Effector memory CD4-positive, alpha-beta T cell (primary cell): ENCODE measurements at places on chromosomes 7 and 10.

DNA sequence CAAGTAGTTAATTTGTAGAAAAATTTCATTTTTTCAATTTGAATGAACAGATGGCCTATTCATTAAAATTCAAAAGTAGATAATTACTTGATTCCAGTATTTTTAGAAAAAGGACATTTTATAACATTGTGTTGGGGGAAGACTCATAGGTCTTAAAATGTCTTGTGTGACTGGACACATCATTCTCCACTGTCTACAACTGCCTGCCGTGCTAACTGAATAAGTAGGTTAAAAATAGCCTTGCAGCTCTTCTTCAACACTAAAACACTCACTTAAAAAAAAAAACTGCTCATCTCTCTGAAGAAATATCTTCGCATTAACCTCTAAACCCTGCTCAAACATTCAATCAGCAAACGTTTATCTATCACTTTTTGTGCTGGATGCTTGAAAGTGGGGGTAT, 253.8 kb downstream of the CSTF2T start:
- no peak for DNase-seq

- DNase-seq: no peak
These were observed 1.0 kb downstream of the UBTD1 start for GRCh38 chr10:97499561-97500296.

- no peak for DNase-seq
These were observed 419.2 kb upstream of the NFE2L3 start for GRCh38 chr7:25732766-25733217.

GRCh38 chr7:152675759-152676636, at the start of gene XRCC2:
Gene XRCC2, minus strand, starts transcription at chr7:152676141. Its CDS starts 62 bp downstream, at chr7:152676079.
- peak; percentile 89 for DNase-seq

DNA sequence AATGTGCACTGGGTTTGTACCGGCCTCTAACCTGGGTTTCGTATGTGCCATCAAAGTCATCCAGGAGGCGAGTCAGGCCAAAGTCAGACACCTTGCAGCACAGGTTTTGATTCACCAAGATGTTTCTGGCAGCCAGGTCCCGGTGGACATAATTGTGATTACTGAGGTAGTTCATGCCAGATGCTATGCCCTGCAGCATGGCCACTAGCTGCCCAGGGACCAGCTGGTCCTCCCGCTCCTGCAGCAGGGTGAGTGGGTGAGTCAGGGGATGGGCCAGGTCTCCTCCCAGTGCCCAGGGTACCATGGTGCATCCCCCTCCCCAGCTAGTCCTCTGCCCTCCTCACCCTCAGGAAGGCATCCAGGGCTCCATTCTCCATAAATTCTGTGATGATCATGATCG, 13.6 kb downstream of the ZYX start:
- DNase-seq: no peak

DNA sequence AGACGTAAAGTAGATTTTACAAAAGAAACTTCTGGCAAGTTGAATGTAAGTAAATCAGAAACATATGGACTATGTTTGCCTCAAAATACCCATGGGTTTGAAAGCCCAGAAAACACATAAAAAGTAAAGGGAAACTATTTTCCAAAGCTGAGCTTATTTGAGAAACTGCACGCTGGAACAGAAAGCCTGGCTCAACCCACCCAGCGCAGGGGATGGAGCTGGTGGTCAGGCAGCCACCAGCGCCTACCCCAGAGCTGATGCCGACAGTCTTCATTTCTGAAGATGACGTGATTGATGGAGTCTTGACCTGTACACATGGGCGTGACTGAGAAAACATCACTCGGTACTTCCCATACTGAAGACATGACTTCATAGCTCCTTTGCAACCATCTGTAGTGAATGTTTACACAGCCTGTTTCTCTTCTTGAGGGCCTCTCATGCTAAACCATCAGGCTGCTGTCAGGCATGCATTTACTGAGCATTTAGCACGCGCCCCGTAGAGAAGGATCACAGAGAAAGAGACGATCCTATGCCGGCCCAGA, 232.6 kb upstream of the AUTS2 start:
- DNase-seq: no peak

GRCh38 chr10:3169673-3170072, 2.9 kb downstream of the PITRM1 start:
- no peak for DNase-seq

- DNase-seq: no peak
These were observed 340.6 kb upstream of the NRP1 start for GRCh38 chr10:33674986-33675599.

GRCh38 chr10:99467236-99467999, 37.0 kb upstream of the GOT1 start:
- DNase-seq: no peak

DNA sequence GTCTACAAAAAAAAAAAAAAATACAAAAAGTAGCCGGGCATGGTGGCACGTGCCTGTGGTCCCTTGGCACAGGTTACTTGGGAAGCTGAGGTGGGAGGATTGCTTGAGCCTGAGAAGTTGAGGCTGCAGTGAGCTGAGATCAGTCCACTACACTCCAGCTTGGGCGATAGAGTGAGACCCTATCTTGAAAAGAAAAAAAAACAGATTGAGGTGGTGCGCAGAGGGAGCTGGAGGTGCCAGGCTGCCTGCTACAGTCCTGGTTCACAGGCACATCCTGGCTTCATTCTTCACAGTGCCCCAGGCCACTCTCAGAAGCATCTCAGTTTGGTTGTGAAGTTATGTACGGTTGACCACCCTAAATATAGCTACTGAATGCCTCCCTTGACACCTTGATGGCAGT, 4.8 kb downstream of the MMP21 start:
- no peak for DNase-seq

DNA sequence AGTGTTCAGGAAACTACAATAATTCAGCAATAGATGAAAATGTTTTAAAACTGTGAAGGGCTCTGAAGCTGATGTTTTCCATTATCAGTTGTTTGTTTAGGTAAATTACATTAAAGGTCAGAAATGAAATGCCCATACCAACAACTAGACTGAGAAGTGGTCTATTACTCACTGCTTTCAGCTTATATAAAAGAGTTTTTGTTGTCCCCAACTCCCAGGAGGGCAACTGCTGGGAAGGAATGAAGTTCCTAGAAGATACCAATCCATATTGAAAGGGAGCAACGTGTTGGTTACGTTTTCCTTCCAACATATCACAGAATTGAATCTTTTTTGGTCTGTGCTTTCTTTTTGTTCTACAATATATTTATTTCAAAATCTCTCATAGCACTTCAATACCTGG, 330.6 kb upstream of the LRRN3 start:
- no peak for DNase-seq

- DNase-seq: peak; percentile 12
These were observed 2.3 kb upstream of the DRGX start for GRCh38 chr10:49398000-49398861.

- no peak for DNase-seq
These were observed 299.1 kb downstream of the BBS9 start for GRCh38 chr7:33428415-33428814.

GRCh38 chr7:76356823-76357222, 2.0 kb downstream of the YWHAG start:
- no peak for DNase-seq

DNA sequence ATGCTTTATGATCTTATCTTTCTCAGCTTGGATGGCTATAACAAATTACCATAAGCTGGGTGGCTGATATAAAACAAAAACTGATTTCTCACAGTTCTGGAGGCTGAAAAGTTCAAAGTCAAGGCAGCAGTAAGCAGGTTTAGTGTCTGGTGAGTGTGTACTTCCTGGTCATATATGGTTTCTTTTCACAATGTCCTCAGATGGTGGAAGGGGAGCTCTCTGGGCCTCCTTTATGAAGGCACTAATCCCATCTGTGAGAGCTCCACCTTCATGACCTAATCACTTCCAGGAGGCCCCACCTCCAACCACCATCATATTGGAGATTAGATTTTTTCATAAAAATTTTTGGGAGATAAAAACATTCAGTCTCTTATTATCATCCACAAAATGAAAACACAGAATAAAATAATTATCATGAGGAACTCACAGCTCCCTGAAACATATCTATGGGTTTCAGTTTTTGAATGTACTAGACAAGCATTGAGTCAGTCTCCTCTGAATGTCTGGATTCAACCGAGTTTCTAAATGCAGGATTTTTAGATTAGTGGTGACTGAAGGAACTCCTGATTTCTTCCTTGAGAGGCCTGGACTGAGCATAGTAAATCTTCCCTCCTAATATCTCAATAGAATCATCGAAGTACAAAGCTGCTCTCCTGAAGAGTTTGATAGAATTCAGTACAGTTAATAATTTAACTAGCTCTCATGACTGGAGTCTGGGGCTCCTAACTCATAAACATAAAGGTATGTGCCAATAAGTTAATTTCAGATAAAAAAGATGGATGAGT, 8.0 kb downstream of the CDC14C start:
- DNase-seq: no peak

GRCh38 chr7:139457153-139457946, 26.1 kb downstream of the KLRG2 start:
- no peak for DNase-seq

- DNase-seq: no peak
These were observed 4.1 kb upstream of the CEP41 start for GRCh38 chr7:130444751-130445407.
